Stimulated activated CD4-positive, alpha-beta T cell treated with anti-CD3 and anti-CD28 coated beads, Interleukin-2, amount 100 ng/mL, for 24 hours (primary cell): ENCODE measurements at places on chromosomes 6 and 20.

DNA sequence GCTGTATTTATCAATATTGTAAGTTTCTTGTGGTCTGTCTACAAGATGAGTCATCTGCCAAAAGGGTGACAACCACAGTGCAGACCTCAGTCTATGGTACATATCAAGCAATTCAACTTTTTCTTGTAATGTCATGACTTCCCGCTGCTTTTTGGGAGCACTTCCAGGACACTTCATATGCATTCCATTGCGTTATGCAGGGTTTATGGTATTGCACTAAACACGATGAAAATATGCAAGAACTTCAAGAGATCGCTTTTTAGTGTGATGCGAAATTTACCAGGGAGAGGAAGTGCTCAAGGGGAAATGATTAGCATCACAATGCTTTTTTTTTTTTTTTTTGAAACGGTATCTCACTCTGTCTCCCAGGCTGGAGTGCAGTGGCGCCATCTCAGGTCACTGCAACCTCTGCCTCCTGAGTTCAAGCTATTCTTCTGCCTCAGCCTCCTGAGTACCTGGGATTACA is 166.5 kb downstream of the TFAP2A start:
- no peak for DNase-seq

GRCh38 chr6:34341481-34341971 is 50.9 kb downstream of the NUDT3 start:
- no peak for DNase-seq

GRCh38 chr6:170114956-170115855 is 175.7 kb downstream of the DLL1 start:
- no peak for DNase-seq

- no peak for DNase-seq
These were observed 29.6 kb downstream of the PTK7 start for GRCh38 chr6:43105538-43106222.

DNA sequence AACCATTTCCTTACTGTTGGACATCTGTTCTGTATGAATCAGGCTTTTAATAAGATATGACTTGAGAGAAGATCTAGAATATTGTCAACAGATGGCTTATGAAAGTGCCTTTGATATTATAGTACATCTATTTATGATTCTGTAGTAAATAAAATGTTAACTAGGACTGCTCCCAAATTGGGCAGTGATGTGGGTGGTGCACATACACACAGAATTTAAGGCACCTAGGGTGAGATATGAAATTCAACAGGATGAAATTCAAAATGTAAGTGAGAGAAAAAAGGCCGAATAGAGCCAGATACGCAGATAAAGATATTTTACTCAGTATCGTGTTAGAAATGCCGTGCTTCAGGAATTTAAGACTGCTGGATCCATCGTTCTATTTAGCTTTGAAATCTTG is 26.3 kb downstream of the FAM50B start:
- no peak for DNase-seq

- DNase-seq = no peak
These were observed 215.2 kb downstream of the TMEM242 start for GRCh38 chr6:157107915-157108651.

DNA sequence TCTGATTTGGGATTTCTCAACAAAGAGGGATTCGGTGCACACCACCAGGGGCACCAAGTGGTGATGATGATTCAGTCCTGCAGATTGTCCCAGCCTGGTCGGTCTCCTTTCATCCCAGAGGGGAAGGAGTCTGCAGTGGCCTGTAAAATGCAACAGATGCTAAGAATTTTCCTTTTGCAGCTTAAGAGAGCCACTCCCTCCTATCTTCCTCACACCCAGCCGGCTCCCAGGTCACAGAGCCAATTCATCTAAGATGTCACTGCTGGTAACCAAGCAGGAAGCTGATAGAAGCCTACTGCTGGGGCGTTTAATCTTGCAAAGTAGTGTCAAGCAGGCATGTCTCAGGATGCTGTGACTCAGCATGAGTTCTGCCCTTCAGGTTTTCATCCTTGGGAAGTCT is 203.8 kb upstream of the LRFN2 start:
- DNase-seq = no peak
